ENCODE measurements at places on chromosomes 5 and 9.
A peak's percentile ranks its signal among the peaks of the same experiment; 100 is the strongest.

DNA sequence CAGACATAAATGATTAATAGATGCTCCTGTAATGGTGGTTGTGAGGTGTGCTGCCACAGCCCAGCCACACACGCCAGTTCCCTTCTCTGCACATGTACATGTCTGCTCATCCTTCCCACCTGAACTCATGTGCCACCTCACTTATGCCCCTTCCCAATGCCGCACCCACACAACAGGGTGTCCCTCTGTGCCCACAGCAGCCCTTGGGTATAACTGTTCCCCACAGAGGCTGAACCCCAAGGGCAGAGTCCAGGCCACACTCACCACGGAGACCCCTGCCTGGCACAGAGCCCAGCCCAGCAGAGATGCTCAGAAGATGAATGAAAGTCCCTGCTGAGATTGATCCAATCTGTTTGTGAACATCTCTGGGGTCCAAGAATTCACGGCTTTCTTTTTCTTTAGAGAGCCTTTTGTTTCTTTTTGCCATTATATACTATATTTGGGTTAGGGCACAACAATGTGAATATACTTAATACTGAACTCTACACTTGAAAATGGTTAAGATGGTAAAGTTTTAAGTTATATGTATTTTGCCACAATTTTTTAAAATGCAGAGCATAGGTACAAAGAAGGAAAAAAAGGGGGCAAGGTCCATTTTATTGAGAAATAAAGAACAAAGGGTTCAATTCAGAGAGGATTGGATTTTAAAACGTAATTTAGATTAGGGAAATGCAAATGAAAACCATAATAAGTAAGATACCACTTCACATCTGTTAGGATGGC is 29.6 kb downstream of the IRF1 start:
- DNase-seq = no peak

GRCh38 chr9:81855538-81855937 is 72.7 kb upstream of the SPATA31D4 start:
- no peak for DNase-seq

GRCh38 chr9:89435071-89435823 is 62.7 kb downstream of the SEMA4D start:
- peak; percentile 43 for DNase-seq

DNA sequence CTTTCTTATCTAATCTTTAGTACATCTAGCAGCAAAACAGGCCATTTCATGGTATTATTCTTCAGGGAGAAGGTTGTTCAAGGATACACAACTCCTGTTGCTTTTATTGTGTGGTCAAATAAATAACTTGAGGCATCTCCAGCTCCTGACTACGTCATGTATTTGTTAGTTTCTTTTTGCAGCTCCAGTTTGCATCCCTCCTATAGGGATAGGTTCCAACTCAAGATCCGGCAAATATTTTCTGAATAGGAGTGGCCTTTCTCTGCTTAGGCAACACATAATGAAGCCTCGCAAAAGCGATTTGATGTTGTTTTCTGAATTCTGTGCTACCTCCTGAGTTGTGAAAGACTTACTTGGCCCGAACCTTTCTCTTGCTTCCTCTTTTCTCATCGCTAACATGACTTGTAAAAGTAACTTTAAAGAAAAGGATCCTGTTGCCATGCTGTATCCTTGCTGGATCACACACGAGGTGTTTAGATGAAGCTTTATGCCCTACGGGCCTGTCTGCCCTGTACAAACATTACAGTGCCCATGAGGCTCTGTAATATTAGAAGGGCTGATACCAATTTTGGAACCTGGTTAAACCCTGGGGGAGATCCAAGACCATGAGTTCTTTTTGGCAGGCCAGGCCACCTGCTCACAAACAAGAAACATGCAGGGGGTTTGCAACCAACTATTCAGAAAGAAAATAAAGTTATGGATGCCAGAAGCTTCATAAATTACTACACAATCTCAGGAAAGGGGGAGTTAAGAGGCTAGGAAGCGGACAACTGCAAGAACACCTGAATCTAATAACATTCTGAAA is 149.8 kb upstream of the FGF10 start:
- DNase-seq = no peak

DNA sequence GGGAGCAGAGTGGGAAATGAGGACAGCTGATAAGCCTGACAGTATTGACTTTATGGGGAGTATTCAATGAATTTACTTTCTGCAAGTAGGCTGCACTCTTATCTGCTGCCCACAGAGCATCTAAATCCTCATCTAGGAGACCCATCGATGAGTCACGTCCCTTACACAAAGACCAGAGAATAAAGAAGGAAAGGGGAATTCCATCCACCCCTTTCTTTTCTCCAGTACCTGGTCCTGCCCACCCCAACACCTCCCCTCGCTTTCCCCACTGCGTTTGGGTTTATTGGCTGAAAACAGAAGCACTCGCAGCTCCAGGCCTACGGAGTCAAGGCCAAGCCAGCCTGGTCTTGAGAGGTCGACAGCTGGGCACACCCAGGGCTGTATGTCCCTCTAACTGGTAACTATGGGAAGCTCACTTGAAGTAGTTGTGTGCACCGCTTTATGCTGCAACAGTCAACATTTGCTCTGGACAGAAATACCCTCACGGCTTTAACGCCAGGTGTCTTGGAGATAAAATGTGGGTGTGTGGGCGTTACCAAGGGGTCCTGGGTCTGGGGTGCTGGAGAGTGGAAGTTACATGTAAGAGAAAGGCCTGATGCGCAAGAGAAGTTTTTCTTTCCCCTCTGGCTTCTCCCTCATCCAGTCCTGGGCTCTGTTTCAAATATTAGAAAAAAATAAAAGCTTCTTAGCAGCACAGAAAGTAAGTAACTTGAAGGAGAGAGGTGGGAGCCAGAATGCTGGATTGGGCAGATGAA is 14.5 kb upstream of the TAL2 start:
- no peak for DNase-seq

- DNase-seq = no peak
Observed at GRCh38 chr5:158522776-158523175, 576.9 kb downstream of the EBF1 start.

DNA sequence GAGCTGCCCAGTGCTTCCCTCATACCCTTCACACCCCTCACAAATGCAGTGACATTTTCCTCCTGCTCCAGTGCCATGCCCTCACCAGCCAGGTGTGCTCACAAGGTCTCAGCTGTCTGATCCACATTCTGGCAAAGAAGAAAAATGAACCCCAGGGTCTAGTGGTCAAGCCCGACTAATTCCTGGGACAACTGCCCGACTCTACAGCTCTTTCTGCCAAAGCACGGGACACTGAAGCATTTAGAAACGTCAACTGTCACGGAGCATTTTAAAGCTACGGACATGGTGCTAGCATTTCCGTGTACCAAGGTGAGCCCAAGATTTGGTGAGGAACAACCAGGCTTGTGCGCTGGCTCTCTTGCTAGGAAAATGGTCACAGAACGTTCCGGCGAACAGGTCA is 56.8 kb upstream of the PHYKPL start:
- DNase-seq = no peak

DNA sequence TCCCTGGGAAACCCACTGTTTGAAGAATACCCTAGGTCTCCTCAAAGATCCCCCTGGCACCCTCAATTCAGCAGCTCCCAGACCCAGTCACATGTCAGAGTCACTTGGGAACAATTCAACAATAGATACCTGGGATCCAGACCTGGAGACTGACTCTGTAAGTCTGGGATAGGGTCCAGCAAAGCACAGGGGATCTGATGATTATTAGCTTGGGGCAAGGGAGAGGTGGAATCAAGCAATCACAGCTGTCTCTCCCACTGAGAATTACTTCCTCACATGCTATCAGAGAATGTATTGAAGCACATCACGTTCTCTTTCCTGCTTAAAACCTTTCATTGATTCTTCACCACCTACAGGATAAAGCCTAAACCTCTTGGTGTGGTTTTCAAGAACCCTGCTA is 5.9 kb downstream of the FAM193B start:
- no peak for DNase-seq

All from NAMALWA (cell line).